ENCODE measurements at places on chromosomes 7 and 10.

- DNase-seq: no peak
These were observed 92.3 kb downstream of the BMPR1A start for GRCh38 chr10:86848747-86849146.

GRCh38 chr7:1536743-1537534, 6.4 kb downstream of the MAFK start:
- no peak for DNase-seq

DNA sequence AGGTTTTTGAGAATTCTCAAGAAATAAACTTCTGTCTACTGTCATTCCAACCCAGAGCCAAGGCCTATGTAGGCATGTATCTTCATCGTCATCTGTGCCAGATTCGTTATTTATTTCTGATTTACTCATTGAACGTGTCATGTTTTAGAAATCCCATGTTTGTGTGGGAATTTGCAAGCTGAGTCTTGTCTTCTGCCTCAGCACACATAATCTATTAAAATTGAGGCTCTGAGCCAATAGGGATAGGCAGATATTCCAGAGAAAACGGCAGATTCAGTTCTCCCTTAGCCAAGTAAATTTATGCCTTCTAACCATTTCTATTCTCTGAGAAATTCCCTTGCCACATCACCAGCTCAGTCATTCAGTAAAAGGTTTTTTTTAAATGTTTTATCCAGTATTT, 444.6 kb downstream of the REEP3 start:
- DNase-seq: no peak

DNA sequence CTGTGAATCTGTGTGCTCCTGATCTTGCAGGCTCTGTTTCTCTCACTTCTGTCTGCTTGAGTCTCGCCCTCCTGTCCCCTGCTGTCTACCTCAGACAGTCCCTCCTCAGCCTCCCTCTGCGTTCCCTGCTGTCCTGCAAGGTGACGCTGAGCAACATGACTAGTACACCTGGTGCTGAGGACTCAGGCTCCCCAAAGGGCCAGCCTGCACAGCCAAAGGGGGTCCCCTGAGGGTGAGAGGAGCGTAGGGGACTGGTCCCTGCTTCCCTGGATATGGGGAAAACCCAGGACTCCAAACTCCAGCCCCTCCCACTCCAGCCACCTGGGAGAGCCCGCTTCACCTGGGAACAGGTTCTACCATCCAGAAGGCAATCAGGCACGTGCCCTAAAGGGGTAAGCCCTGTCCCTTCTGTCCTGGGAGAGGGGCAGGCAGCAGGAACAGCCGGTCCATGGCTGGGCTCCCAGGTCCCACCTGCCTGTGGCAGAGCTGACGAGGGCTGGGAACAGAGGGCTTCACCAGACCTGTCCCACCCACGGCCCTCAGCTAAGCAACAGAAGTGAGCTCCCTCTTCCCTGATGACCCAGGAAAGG, 156.5 kb downstream of the UBE2H start:
- DNase-seq: no peak

DNA sequence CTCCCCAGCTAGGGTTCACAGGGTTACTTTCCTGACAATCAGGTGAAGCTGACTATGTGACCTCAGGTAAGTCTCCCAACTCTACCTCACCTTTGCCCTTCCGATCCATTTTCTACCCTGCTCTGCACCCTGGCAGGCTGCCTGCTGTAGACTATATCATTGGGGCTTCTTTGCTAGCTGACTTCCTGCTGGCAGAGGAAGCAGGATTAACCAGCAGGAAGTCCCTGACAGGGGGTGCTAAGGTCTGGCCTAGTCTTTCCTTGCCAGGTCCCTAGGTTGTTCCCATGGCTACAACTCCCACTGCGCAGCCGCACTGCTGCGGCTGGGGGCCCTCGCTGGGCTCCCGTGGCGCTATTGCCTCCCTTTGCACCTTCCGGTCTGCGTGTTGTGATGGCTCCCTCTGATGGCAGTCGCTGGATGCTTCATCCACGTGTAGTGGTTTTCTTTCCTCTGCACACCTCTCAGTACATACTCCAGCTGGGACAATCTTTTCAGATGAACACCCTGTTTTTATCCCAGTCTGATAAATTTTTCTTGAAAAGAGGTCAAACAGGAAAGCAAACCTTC, 365.9 kb downstream of the REEP3 start:
- no peak for DNase-seq

- DNase-seq: no peak
These were observed 1040.0 kb downstream of the SORCS3 start for GRCh38 chr10:105681051-105681450.

GRCh38 chr7:68720697-68721096, 877.6 kb upstream of the AUTS2 start:
- DNase-seq: no peak

GRCh38 chr10:127802531-127803095, 65.6 kb downstream of the FOXI2 start:
- no peak for DNase-seq

- no peak for DNase-seq
These were observed 105.8 kb downstream of the GNAI1 start for GRCh38 chr7:80240265-80241025.

GRCh38 chr10:15630353-15630752, 89.4 kb downstream of the ITGA8 start:
- no peak for DNase-seq

DNA sequence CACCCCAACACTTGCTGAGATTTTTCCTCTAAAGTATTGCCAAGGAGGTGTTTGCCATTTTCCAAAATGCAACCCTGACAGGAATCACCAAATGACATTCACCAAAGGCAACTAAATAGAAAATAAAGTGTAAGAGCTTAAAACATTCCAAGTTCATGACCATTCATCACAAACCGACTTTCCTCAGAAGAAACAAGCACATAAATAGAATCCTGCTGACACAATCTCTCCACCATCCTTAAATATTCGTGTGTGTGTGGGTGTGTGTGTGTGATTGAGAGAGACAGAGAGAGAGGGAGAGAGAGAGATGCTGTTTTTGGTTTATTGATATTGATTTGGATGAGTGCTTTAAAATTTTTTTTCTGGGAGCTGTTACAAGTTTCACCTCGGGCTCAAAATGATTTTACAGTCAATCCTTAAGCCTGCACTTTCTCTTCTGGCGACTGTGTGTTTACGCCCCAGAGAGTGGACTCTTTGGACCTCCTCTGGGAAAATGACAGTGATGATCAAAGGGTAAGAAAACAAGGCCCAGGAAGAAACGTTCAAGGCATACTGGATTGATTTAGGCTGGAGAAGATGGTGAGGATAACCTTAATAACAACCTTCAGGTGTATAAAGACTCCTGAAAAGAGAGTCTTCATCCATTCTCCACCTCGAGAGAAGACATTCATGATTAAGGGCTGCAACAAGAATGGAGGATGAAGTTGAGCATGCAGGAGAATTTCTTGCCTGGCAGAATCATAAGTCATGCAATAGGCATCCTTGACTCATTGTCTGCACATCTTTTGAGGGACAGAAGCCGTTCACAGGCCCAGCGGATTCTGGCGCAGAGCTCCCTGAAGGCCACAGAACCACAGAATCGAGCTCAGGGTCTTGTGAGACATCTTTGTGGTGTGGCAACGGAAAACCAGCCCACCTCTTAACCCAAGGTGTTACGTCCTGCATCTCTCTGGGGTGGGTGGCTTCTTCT, 104.4 kb upstream of the FGFR2 start:
- no peak for DNase-seq

DNA sequence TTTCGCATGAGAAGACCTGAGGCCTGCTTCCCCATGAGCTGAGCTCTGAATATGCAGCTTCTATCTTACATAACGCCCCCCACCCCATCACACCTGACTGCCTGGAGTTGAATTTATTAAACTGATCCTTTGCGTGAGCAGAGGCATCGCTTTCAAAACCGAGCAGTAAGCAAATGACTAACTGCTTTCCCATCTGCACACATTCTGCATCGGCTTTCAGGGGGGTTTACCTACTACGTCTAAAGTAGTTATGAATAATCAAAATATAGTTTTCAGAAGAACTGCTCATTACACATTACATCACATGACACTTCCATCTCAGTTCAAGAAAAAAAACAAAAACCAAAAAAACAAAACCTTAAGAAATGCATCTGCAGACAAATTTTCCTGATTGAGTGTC, 54.7 kb upstream of the EGR2 start:
- DNase-seq: peak; percentile 15

DNA sequence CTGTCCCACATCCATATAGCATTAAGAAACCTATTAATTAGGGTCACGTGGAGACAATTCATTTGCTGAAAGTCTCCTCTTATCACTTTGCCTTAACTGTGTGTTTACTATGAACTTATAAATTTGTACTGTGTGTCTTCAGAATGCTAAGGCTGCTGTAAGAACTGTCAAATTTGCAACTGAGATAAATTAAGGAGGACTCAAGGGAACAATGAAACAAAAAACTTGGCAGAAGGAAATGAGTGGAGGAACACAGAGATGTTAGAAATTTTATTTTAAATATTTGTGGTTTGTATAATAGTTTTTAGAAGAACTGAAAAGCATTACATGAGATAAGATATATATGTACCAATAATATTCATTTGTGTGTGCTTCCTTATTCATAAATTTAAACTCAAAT, 1005.3 kb upstream of the SORCS1 start:
- DNase-seq: no peak

DNA sequence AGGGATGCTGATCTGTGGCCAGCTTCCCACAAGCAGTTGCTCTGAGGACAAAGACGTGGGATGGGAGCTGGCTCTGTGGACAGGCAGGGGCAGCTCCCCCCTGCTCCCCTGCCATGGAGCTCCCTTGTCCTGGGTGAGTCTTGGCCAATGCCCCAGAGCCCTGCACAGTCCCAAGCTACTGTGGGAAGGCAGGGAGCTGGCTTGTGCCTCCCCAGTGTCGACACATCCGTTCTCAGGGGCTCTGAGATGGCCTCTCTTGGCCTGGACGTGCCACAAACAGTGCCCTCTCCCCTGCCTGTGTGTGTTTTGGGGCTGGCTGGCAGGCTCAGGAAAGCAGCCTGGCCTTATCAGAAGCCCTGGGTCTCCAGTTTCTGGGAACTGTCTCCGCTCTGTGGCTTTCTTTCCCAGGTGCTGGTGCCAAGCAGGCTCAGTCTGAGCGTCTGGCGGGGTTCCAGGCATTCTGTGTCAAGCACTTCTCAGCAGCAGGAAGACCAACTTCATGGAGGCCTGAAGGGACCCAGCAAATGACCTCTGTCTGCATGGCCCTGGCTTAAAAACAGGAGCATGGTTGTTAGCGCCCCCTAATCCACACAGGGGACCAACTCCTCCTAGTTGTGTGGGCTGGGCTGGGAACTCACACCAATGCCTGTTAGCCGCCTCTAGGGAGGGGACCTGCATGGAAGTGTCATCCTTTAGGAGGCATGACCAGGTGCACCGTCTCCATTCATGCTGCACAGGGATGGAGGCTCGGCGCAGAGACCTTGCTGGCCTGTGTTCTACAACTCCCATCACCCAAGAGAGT, 375.2 kb downstream of the RPS24 start:
- no peak for DNase-seq

DNA sequence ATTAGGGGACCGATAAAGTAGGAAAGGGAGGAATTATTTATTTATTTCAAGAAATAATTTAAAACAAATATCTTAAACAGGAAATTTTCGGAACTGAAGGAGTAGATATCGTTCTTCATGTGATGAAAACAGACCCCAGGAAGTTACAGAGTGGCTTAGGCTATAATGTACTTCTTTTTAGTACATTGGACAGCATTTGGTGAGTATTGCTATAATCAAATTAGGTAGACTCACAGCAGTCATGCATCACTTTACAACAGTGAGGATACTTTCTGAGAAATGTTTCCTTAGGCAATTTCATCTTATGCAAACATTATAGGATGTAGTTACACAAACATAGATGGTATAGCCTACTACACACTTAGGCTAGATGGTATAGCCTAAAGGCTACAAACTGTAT, 33.0 kb downstream of the FAM237B start:
- DNase-seq: no peak

DNA sequence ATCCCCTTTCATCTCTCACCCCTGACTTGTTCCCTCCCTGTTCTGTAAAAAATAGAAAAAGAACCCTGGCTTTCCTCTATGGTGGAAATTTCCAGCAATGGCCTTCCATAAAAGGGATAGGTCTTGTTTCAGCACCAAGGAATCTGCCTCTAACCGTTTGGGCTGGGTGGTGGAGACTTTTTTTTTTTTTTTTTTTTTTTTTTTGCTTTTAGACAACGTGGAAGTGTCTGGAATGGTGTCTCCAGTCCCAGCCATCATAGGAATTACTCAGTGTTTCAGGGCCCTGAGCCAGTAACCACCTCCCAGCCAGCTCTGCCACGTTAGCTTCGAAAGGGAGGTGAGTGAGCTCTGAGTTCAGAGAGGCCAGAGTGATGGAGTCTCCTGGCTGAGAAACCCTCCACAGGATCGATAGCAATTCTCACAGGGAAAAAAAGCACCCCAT, 97.3 kb upstream of the COL1A2 start:
- no peak for DNase-seq

DNA sequence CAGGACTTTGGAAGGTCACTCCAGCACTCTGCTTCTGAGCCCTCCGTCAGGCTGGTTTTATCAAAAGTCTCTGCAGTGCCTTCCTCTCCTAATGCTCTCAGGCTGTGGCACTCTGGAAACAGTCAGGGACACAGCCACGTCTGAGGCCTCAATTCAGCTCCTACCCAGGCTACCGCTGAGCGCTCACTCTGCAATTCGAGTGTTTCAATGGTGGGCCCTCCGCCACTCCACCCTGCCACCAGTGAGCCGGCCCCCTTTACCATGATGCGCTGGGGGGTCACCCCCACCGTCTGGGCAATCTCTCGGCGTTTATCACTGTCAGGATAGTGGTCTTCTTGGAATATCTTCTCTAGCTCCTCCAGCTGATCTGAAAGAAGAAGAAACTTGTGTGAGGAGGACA, 3.5 kb downstream of the NOBOX start:
- DNase-seq: no peak

DNA sequence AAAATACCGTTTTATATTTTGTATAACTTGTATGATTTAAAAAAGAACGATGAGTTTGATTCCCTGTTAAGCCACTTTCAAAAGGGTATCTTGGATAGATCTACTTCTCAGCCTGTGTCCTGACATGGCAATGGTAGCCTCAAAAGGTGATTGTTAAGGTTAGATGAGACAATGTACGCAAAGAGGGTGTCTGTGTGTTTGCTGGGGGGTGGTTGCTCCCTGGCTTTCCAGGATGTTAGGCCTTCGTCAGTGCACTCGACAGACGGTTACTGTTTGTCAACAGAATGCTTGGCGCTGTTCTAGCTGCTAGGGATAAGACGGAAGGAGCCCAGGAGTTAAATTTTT, 90.3 kb downstream of the NEURL1 start:
- DNase-seq: no peak

DNA sequence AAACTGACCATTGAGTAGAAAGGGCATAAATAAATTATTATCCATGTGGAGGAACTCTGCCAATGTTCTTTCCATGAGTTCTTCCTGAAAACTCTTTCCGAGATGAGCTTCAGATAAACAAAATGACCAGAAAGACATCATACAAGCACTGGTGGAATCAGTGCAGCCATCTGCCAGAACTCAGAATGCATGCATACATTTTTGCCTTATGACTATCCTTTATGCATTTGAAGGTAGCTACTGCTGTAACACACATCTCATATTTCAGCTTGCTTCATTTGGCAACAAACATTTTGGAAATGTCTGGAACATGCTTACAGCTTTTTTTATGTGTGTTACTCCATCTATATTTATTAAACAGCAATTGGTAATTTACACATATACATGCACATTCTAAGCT, 448.9 kb downstream of the PLXDC2 start:
- DNase-seq: no peak

GRCh38 chr7:116210345-116211005, at the start of gene TES:
Gene TES (plus strand): TSS chr7:116210539. CDS start chr7:116210708, 169 bp downstream.
- peak; percentile 80 for DNase-seq

- DNase-seq: no peak
These were observed 28.1 kb upstream of the CDH23 start for GRCh38 chr10:71368643-71369042.
